ENCODE measurements at places on chromosomes 7 and 10.

DNA sequence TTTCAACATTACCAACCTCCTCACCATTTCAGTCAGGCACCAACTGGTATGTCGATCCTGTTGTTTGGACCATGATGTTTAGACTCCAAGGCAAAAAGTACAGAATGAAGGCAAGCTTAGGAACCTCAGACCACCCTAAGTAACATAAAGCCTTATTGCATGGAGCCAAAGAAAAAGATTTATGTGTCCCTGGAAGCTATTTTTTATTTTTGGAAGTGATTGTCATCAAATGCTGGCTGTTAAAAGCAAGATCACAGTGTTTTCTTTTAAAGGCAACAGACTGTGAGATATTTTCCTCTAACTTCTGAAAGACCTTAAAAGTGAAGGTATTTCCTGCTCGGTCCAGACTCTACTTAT is 8.2 kb downstream of the ASB15 start:
- DNase-seq = no peak

- no peak for DNase-seq
Measured at GRCh38 chr7:51062222-51062987, 254.2 kb downstream of the COBL start.

- no peak for DNase-seq
Measured at GRCh38 chr10:132492323-132493025, 45.1 kb upstream of the INPP5A start.

- DNase-seq = no peak
Measured at GRCh38 chr10:22218448-22218847, 633 bp upstream of the EBLN1 start.

- DNase-seq = no peak
Measured at GRCh38 chr7:133705596-133705995, 421.5 kb upstream of the LRGUK start.

DNA sequence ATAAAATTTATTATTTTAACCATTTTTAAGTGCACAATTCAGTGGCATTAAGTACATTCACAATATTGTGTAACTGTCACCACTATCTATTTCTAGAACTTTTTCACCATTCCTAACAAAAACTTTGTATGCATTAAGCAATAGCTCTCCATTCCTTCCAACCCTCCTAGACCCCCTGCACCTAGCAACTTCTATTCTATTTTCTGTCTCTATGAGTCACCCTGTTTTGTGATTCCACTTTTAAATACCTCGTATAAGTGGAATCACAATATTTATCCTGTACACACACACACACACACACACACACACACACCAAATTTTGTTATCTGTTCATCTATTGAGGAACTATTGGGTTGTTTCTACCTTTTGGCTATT is 89.2 kb downstream of the ARID5B start:
- DNase-seq = no peak

GRCh38 chr7:113710310-113711096 is 208.3 kb downstream of the PPP1R3A start:
- DNase-seq = no peak

DNA sequence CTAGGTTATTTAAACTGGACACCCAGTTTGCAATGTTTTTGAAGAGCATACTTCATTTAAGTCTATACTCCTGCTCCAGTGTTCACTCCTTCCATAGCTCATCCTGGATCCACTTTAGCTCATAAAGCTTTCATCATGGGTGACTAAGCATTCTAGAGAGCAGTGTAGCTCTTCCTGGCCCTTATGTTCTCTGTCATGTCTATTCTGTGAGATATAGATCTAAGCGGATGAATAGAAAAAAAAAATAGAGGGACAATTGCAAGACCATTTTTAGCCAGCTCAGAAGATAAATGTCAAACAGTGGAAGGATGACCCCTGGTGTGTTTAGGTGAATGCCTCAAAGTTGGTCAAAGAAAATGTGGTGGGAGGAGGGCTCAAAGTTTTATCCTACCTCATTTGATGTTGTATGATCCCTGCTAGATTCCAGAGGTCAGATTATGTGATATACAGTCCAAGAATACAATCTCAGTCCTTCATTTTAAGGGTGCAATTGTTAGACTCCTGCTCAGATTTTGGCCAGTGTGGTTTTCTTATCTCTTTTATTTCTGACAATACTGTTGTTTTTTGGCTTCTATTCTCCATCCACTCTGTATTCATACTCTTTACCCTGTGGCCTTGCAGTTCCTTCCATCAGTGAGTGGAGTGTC is 7.5 kb upstream of the HECW1 start:
- DNase-seq = no peak

DNA sequence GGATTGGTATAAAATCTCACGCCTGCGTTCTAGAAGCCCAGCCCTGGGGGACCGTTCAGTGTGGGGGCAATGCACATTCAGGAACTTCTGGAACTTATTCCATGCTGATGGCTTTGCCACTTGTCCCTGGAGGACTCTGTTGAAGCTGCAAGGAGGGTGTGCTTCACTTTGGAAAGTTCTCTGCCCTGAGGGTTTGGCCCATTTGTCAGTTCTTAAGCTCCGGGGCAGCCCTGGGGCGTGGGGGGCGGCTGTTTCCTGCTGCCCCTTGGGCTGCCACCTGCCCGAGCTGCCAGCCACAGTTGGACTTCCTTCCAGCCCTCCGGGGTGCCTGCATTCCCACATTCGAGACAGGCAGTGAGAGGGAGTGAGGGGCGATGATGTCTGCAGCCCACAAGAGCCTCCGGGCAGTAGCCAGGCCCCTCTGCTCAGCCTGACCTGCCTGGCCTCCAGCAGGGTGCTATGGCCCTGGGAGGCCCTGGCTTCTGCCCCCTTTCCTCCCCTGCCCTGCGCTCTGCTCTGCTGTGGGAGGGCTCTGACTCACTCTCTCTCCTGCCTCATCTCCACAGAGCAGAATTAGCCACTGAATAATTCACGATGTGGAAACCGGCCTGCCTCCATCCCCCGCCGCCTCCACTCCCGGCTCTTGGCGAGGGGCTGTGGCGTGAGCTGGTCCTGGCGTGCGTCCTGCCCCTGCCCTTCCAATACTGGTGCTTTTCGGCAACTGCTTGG is 1.9 kb downstream of the TTYH3 start:
- no peak for DNase-seq

DNA sequence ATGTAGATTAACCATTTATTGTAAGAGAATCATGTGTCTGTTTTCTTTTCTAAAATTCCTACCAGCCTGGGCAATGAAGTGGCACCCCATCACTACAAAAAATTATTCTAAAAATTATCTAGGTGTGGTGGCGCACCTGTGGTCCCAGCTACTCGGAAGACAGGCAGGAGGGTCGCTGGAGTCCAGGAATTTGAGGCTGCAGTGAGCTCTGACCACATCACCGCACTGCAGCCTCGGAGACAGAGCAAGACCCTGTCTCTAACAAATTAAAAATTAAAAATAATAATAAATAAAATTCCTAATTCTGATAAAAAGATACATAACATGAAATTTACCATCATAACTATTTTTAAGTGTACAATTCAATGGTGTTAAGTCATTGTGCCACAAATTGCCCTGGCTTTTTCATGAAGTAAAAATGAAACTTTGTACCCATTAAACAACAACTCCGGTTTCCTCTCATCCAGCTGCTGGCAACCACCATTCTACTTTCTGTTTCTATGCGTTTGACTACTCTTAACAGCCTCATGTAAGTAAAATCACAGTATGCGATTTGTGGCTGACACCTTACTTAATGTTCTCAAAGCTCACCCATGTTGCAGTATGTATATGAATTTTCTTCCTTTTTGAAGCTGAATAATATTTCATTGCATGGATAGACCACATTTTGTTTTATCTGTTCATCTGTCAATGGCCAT is 20.6 kb upstream of the USP6NL start:
- no peak for DNase-seq

DNA sequence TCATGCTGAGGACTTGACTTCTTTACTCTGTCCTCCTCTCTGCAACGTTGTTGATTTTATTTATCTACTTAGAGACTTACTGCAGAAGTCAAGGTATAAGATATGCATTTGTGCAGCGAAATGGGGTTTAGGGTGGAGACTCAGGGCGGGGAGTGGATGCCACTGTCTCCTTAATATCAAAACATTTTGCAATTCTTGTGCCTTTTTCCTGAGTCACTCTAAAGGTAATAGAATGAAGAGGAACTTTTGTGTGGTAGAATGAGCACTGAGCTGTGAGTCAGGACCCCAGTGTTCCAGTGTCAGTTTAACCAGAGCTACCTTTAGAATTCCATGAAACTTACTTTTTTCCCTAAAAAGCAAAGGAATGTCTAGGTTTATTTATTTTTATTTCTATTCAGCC is 78.2 kb downstream of the VTI1A start:
- DNase-seq = no peak

DNA sequence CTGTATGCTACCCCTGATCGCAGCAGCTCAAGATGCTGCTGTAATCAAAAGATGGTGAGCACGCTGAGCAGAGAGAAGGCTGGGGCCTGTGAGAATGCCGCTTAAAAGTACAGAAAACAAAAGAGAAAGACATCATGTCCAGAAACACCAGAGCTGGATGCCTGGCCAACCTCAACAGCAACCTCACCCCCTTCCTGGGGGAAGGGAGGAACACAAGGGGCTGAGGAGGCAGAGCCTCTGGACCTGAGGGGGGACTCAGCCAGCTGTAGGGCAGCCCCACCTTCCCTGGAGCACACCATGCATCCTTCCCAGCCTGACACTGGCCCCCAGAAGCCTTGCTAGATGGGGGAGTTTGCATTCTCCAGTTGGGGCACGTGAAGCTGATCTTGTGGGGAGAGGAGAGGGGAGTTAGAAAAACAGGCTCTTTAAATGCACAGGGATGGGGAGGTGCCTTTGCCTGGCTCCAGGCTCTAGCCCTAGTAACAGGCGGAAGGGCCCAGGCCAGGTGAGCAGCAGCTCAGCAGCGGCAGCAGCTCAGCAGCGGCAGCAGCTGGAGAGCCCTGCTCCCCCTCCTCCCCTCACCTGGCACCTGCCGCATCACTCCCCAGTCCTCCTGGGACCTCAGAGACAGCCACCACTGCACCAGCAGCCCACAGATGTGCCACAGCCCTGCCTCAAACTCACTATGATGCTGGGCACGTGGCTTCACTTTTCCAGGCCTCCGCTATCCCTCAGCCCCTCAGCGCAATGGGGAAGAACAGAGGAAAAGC is 156.3 kb downstream of the NEURL1 start:
- no peak for DNase-seq

DNA sequence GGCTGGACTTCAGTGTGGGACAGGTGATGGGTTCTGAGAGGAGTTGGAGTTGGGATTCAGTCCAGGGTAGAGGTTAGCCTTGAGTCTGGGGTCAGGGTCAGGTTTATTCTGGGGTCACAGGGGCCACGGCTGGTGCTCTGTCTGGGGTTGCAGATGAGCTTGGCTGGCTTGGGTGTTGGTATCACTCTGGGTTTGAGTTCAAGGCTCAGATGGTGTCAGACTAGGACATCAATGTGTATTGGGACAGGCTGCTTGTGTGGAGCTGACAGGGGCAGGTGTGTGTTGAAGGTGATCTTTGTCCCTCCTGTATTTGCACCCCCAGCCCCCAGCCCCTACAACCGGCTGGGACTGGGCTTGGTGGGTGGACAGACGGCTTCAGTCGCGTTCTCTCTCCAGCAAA is 26.8 kb downstream of the TMEM270 start:
- no peak for DNase-seq

DNA sequence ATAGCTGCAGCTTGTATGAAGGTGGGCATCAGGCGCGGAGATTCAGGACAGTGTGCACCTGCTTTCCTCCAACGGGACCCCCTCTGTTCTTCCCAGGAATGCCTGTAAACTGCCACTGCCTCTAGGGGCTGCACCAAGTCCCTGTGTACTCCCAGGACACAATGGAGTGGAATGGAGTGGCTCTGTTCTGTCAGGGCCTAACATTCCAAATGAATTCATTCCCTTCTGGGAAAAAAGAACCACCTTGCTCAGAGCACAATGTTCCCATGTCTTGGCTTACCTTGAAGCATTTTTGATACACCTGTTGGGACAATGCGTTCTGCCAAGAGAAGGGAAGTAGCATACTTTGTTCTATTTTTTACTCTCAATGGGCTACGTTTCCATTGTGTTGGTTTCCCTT is 339.4 kb downstream of the FRMD4A start:
- DNase-seq = no peak

DNA sequence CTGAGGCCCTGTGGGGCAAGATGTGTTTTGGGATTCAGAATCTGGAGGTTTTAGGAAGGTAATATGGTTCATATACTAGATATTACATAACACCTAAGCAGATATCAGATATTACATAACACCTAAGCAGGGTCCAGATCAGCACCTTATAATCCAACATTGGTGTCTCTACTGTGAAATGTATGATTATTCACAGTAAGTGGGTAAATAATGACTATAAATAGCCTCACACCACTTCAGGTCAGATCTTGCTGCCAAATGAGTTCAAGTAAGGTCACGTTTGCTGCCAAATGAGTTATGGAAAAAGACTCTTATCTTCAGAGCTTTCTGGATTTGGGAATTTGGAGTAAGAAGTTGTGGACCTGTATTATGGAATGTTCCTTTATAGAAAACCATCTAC is 14.6 kb downstream of the ADRB1 start:
- DNase-seq = no peak

DNA sequence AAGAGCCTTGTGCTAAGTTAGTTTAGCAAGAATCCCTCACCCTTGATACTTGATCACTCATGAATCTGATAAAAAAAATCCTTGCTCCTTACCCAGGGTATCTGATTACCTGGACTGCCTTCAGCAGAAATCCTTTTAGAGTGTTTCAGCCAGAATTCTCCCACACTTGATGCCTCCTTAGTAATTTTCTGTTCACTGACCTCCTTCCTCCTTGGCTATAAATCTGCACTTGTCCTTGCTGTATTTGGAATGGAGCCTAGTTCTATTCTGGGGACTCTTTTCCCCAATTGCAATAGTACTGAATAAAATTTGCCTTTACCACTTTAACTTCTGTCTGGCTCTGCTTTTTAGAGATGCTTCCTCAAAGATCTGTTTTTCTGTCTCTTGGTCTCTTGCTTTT is 84.9 kb downstream of the RPS24 start:
- no peak for DNase-seq

- DNase-seq = peak; percentile 98
Measured at GRCh38 chr7:76317782-76318487, 15.5 kb downstream of the HSPB1 start.

GRCh38 chr7:47335557-47336471 is 246.1 kb downstream of the TNS3 start:
- peak; percentile 65 for DNase-seq

DNA sequence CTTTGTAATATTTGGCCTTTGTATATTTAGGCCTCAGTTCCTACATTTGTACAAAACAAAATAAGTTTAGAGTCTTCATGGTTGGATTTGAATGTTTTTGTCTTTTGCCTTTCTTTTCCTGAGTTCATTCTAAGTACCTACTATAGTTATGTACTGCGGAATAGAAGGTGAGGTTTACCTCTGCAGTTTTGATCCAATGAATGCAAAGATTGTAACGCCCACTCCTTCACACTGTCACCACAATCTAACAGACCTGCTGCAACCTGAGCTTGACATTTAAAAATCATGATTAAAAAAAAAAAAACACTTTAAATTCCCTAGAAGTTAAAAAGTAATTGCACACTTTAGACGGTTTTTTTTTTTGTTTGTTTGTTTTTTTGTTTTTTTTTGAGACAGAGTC is 145.0 kb downstream of the CALCR start:
- DNase-seq = no peak

- no peak for DNase-seq
Measured at GRCh38 chr7:116810267-116811116, 51.9 kb upstream of the CAPZA2 start.

GRCh38 chr7:18535810-18536415 is 40.4 kb downstream of the HDAC9 start:
- no peak for DNase-seq

Data from left hindlimb (tissue), 1 donor.